ENCODE measurements at places on chromosomes 5 and 9.

- DNase-seq, result no peak
These were observed 57.6 kb downstream of the ADAMTS2 start for GRCh38 chr5:179287631-179288030.

DNA sequence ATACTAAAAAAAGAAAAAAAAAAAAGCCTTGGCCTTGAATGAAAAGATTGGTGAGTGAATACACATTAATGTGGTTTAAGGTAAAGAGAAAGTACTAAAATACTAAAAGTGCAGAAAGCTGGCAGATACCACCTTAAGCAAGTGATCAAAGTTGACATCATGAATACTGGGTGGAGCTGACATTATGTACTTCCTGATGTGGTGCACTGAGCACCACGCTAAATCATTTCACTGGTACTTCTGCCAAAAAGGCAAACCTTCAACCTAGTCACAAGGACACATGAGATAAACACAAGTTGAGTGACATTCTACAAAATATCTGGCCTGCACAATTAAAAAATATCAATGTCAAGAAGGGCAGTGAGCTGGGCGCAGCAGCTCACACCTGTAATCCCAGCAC is 33.8 kb upstream of the PANK3 start:
- DNase-seq, result no peak

GRCh38 chr5:9222054-9222976 is 323.6 kb downstream of the SEMA5A start:
- DNase-seq, result no peak

GRCh38 chr9:94145640-94146039 is 61.4 kb downstream of the PTPDC1 start:
- DNase-seq, result no peak

DNA sequence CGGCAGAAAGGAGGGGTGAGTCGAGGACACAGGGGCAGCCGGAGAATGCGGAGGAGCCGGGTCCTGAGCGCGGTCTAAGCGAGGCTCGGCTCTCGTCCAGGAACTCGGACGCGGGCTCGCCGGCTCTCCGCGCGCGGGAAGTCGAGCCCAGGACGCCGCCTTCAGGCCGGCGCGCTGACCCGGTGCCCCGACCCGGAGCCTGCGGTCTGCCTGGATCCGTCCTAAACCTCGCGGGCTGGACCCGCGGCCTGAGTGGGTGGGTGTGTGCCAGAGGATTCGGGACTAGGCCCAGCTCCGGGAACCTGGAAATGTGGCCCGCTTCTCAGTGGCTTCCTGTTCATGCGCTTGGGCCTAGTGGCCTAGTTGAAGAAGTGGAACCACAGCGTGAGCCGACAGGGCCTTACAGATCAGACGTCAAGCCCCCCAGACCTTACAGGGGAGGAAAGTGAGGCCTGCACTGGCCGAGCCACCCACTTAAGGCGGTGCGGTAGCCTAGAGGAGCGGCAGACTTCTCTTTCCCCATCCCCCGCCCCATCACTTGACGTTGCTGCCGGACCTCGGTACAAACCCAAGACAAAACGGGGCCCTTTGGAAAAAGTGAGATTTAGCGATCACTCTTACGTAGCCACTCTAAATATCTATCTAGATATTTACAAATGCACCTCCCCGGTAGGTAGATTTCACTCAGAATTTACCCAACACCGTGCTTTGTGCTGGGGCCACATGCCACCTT is 1.2 kb downstream of the CDKN2B-AS1 start:
- DNase-seq, result no peak

- DNase-seq, result no peak
These were observed 155.4 kb downstream of the CEMIP2 start for GRCh38 chr9:71612889-71613288.

DNA sequence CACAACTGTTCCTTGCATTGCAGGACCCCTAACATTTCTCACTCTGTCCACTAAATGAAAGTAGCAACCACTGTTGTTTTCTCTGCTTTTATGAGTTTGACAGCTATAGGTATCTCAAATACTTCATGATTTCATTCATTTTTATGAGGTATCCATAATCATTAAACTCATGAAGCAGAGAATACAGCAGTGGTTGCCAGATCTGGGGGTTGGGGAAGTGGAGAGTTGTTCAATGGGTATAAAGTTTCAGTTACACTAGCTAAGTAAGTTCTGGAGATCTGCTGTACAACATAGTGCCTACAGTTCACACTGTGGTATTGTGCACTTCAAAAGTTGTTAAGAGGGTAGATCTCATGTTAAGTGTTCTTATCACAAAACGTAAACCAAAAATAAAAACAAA is 23.4 kb upstream of the CAMK4 start:
- DNase-seq, result no peak

Measured in amniotic stem cell (primary cell).